Fibroblast of villous mesenchyme (primary cell): ENCODE measurements at places on chromosomes 6 and 20.

DNA sequence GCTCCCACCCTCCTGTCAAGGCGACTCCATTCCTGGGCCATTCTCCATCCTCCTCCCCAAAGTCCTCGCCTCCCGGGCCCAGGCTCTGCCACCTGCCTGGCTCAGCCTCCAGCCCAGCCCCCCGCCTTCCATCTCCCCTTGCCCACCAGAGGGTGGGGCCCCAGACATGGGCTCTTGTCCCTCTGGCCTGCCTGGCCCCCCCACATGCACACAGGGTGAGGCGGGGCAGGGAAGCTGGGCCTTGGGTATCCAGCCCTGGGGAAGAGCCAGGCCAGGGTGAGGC, 95.2 kb downstream of the YTHDF1 start:
- DNase-seq: no peak

DNA sequence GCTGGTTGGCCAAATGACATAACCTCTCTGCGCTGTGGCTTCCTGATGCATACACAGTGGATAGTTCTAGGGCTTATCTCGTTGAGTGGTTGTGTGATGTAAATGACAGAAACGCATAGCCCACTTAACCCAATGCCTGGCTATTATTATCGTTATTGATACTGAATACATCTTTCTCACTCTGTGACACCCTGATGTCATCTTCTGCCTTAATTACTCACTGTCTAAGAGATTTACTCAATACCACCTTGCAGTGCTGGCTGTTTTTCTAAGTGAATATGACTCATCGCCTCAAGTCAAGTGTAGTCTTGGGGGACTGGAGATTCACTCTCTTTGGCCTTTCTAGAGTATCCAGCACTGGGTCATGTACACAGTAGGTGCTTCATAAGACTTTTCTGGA, 73.6 kb downstream of the NDUFAF5 start:
- no peak for DNase-seq

DNA sequence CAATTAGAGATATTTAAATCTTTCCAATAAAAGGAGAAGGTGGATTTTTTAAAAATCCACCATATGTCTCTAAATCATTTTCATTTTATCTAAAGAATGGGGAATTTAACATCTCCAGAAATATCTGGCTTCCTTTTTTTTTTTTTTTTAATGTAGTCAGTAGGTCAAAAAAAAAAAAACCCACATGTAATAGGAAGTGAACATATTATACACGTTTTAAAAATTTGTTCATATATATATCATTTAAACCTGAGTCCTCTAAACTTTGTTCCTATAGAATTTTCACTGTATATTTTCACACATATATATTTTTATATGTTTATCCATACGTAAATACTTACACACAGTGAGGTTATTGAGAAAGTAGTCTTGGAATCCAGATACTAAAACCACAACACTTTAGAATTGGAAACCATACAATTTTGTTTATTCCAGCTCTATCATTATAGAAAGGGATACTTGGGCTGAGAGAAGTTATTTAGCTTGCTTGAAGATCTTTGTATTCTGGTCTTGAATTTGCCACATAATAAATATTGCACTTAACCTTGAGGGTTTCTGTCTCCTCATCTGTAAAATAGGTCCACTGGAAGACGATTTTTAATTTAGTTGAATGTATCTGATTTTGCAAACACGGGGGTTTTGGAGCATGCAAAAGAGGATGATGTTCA, 62.1 kb upstream of the ZNF217 start:
- DNase-seq: peak; percentile 61

DNA sequence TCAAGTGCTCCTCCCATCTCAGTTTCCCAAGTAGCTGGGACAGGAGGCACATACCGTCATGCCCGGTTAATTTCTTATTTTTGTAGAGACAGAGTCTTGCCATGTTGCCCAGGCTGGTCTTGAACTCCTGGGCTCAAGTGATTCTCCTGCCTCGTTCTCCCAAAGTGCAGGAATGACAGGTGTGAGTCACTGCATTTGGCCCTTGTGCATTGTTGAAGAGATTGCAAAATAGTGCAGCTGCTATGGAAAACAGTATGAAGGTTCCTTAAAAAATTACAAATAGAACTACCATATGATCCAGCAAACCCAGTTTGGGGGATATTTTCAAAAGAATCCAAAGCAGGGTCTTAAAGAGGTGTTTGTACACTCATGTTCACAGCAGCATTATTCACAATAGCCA, 69.1 kb downstream of the GJA10 start:
- no peak for DNase-seq

- DNase-seq: no peak
These were observed 13.4 kb downstream of the EDEM2 start for GRCh38 chr20:35133735-35134134.

- peak; percentile 58 for DNase-seq
These were observed 14.7 kb upstream of the SIM1 start for GRCh38 chr6:100479179-100480035.

- DNase-seq: peak; percentile 89
These were observed 47.9 kb downstream of the FOXO3 start for GRCh38 chr6:108608453-108609275.

- no peak for DNase-seq
These were observed 135.6 kb upstream of the RUNX2 start for GRCh38 chr6:45192556-45192955.

GRCh38 chr20:13819885-13820645, 35.2 kb downstream of the NDUFAF5 start:
- peak; percentile 56 for DNase-seq

- no peak for DNase-seq
These were observed 447.9 kb upstream of the PLCB4 start for GRCh38 chr20:8621001-8621400.
